ENCODE measurements at places on chromosomes 12 and 14.

GRCh38 chr12:47782372-47782770 lies 9.3 kb downstream of the SLC48A1 start:
- no peak for DNase-seq

GRCh38 chr12:58777815-58778214 lies 142.5 kb downstream of the LRIG3 start:
- DNase-seq, result no peak

GRCh38 chr14:75286313-75286712 lies 7.7 kb downstream of the FOS start:
- DNase-seq, result no peak

- DNase-seq, result no peak
Observed at GRCh38 chr14:32564596-32564995, 235.5 kb downstream of the AKAP6 start.

GRCh38 chr12:5510251-5510805 lies 78.4 kb downstream of the NTF3 start:
- no peak for DNase-seq

DNA sequence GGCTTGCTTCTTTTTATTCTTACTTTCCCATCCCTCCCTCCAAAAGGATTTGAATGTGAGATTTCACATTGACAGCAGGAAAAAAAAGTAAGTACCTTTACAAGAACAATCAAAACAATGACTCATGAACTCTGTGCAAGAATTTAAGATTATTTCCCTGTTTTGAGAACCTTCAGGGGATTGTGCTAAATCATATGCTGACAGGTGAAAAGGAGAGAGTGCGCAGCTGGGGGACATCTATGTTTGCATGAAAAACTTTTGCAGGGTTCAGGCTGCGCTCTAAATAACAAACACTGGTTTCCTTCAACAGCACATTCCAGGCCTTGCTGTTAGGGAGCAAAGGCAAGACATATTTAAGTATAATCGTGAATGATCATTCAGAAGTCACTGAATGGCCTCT lies 27.3 kb downstream of the RERG start:
- no peak for DNase-seq

All from NCI-H526 (cell line).